Lower lobe of right lung (tissue), 2 donors: ENCODE measurements at places on chromosomes 6 and 20. TPM values are rescaled to one million over a fixed set of nuclear protein-coding genes. Genes with fewer than 3 reads are reported as not detected.
A peak's percentile ranks its signal among the peaks of the same experiment; 100 is the strongest.

- no peak for DNase-seq
Measured at GRCh38 chr6:12661432-12662089, 55.0 kb upstream of the PHACTR1 start.

SLC17A2 gene
- not detected for total RNA-seq

DNA sequence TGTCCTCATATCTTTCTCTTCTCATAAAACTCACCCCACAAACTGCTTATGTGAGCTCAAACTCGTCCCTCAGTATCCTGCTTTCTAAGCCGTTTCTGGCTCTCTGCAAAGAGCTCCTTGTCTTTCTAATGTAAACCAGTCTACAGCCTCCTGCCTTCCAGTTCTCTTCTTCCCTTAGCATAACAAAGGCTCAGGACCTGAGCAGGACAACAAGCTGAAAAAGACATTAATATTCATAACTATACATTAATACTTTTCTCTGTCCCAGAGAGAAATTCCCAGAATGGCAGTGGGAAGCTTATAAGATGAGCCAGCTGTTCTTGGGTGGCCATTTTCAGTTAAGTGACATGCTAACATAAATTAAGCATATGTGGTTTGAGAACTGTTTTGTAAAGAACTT lies 207.0 kb upstream of the TCF21 start:
- DNase-seq = no peak

- no peak for DNase-seq
Measured at GRCh38 chr6:117110737-117111136, 154.6 kb upstream of the VGLL2 start.

GRCh38 chr6:149109397-149110070 lies 208.0 kb upstream of the TAB2 start:
- no peak for DNase-seq

DNA sequence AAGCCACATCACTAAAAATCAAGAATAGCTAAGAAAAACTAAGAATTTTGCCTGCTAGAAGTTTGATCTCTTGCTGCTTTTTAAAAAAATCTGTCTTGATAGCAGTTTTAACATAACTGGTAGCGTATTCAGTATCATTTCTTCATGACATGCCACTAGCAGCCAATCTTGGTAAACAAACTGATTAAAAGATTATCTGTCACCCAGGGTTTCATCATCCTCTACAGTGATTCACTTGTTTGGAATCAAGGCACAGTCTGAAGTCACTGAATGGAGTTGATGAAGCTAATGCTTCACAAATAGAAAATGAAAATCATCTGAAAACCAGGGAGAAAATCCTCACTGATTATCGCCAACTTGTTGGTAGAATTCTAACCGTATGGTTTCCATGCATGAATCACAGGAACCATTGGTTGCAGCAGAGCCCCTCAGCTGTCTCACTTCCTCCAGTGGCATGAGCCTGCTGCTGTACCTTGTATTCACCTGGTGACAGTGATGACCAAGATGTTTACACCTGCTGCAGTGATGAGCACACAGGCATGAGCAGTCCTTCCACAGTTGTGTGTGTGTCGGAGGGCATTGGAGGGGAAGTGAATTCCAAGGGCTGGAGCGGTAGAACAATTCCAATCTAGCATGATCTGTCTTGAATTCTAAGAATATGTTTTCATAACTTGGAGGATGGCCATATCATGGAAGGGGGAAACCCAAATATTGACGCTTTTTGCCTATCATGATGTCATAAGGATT lies 275.0 kb downstream of the KHDC1L start:
- no peak for DNase-seq

DNA sequence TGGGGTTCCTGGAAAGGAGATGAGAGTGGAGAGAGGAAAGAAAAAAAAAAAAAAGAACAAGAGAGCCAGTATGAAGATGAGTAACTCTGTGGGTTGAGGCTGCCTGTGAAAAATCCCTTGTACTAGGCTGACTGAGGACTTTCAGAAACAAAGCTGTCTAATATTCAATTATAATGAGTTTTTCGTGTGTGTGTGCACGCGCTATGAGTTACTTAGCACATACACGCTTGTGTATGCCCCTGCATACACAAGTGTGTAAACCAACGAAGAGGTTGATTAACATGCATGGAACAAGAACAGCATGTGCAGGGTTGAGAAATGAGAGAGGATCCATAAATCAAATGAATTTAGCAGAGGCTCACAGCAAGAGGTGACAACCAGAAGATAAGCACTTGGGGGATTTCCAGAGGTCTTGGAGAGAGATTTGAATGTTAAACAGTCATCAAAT lies 4.8 kb upstream of the RBPJL start:
- no peak for DNase-seq

- no peak for DNase-seq
Measured at GRCh38 chr6:5846335-5846734, 160.4 kb downstream of the NRN1 start.

DNA sequence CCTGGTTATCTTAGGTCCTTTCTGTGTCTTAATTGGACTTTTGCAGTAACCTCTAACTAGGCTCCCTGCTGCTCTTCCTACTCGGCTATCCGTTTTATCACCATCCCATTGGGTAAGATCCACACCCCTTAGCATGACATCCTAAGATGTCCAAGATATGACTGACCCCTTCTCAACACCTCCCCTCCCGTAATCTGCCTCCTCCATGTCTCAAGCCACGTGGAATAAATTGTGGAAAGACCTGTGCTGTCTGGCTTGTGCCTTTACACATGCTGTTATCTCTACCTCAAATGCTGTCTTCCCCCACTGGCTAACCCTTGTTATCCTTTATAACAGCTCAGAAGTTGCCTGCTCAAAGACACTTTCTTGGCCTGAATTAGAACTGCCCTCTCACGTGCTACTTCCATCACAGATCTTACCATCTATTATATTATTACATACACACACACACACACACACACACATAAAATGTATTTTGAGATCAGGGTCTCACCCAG lies 26.5 kb downstream of the EIF2S2 start:
- no peak for DNase-seq

SRF gene
- 29.2 TPM for total RNA-seq

DNA sequence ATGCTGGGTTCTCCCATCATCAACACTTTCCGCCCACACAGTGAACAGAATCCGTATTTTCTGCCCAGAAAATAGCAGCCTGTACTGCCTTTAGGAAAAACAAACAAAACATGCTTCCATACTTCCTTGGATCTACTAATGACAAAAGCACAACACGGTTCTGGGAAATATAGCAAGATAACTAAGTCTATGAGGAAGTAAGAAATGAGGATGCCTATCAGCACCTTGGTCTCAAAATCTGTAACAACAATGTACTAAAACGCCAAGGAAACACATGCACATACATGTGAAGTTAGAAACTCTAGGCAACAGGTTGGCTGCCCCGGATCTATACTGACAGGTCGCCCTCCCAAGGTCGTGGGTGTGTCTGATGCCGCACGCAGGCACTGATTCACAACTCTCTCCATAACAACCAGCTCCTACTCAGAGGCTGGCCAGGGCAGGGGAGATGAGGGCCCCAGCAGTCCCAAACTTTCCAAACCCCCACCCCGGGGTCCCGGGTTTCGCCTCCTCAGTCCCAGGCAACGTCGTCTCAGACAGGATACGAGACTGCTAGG lies 710 bp downstream of the BTBD9 start:
- DNase-seq = no peak

RPS18 gene
- total RNA-seq = 1,662 TPM

CGAS gene
- total RNA-seq = 10.4 TPM

DNA sequence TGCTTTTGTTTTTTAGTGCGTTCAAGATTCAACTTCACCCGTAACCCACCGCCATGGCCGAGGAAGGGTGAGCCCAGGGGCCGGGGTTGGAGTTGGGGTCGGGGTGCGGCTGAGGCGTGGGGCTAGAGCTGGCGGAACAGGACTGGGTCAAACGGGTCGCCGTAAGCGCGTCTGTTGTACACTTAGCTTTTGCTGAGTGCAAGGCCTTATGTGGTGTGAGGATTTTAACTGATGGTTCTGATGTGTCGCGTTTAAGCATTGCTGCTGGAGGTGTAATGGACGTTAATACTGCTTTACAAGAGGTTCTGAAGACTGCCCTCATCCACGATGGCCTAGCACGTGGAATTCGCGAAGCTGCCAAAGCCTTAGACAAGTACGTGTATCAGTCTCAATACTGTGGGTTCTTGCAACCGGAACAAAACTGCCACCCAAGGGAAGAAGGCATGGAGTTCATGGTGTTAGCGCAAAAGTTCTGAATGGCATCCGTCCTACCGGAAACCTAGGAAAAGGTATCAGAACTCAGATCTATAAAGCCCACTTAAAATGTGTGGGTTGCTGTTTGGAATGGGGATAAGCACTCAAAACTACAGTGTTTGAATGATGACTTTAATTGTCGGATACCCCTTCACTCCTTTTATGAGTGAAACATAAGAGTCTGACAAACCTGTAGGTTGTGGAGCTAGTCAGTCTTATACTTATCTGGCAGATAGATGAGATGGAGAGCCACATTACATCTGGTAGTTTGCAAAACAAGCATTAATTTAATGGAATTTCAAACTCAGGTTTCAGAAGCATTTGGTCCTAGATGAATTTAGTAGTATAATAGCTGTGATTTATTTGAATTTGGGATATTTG lies 574 bp downstream of the RPS12 start:
- peak; percentile 57 for DNase-seq

PTCHD4 gene
- 2.3 TPM for total RNA-seq

ECT2L gene
- 3.9 TPM for total RNA-seq

- DNase-seq = no peak
Measured at GRCh38 chr20:51144476-51144875, 121.6 kb upstream of the KCNG1 start.

DNA sequence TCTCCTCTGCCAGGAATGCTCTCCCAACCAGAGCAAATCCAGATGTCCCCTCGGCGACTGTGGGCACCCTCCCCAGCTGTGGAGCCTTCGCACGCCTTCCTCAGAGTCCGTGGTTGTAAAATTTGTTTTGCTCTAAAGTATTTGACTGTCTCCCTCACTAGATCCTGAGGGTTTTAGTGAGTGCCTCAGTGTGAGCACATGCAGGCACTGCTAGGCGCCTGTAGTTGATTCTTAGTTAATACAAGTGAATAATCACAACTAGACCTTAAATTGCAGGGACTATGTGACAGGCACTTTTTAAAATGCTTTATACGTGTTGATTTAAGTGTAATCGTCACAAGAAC lies 680 bp upstream of the MTCH1 start:
- DNase-seq = no peak

C6orf52 gene
- total RNA-seq = 1.3 TPM

DNA sequence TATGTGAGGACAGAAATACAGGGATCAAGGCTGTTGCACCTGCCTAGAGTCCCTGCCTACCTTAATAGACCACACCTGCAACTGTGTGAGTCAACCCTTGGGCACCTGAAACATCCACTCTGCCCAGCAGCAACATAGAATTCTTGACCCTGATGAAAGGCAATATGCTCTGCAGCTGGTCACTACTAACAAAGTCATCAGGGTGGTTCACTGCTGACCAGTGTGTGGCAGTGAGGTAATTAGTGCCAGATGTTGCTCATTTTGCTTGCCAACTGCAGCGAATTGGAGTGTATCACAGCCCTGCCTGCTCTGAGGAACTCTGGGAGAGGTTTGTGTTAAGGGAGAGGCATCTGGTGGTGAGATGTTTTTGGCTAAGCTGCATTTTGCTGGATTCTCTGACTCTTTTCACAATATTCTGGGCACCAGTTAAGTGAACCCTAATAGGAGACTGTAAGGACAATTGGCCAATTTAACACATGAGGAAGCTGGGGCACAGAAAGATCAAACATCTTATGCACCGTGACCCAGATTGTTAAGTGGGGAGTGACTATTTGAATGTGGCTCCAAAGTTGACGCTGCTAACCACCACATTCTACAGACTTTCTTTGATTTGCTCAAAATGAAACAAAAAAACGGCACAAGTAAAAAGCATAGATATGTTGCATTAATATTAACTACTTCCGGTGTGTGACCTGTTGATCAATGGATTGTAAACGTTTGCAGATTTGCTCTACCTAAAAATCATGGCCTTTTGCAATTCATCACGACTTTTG lies 61.9 kb upstream of the OPRM1 start:
- no peak for DNase-seq

TMEM200A gene
- total RNA-seq = 4.3 TPM

GRCh38 chr6:79463621-79464050 lies 73.6 kb downstream of the LCA5 start:
- DNase-seq = no peak

STMND1 gene
- 4.9 TPM for total RNA-seq

GRCh38 chr20:32474009-32474716 lies 111.0 kb downstream of the NOL4L start:
- no peak for DNase-seq

SNX3 gene
- 230 TPM for total RNA-seq

- DNase-seq = no peak
Measured at GRCh38 chr6:132257561-132257960, 143.7 kb downstream of the MOXD1 start.

SPATS1 gene
- total RNA-seq = 1.8 TPM

- DNase-seq = peak; percentile 57
Measured at GRCh38 chr6:44002067-44002592, 125.1 kb downstream of the MRPL14 start.

SUN5 gene
- total RNA-seq = not detected

STK4 gene
- total RNA-seq = 73.4 TPM

DNA sequence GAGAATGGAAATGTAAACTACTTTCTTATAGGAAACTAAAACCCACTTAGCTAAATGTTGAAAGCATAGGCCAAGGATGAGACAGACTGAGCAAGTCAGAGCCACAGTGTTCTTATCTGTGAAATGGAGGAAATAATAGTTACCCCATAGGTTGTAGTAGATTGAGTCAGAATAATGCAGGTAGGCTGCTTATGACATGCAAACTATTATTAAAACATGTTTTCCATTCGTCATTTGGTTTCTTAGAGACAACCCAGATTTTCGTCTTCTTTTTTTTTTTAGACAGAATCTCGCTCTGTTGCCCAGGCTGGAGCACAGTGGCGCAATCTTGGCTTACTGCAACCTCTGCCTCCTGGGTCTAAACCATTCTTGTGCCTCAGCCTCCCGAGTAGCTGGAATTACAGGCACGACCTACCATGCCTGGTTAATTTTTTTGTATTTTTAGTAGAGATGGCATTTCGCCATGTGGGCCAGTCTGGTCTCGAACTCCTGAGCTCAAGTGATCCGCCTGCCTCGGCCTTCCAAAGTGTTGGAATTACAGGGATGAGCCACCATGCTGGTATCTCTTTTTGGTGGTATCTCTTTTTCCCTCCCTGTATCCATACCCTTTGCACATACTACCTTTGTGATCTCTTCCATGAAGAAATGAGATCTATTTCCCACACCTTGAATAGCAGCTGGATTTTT lies 196.5 kb upstream of the ZNF217 start:
- DNase-seq = no peak

DNA sequence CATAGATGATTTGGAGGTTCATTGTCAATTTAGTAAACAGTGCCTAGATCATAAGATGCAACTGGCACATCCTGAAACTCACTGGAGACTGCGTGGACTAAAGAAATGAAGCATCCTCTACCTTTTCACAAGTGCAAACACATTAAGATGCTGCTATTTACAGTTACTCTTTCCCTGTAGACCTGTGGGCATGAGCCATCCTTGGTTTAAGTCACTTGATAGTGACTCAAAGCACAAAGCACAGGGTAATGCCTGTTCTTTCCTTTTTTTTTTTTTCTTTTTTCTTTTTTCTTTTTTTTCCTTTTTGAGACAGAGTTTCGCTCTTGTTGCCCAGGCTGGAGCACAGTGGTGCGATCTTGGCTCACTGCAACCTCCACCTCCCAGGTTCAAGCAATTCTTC lies 10.0 kb upstream of the HLA-DQA1 start:
- DNase-seq = no peak

SPATA25 gene
- total RNA-seq = 1.1 TPM
